NCI-H1930 (cell line): ENCODE measurements at places on chromosomes 12 and 14.

DNA sequence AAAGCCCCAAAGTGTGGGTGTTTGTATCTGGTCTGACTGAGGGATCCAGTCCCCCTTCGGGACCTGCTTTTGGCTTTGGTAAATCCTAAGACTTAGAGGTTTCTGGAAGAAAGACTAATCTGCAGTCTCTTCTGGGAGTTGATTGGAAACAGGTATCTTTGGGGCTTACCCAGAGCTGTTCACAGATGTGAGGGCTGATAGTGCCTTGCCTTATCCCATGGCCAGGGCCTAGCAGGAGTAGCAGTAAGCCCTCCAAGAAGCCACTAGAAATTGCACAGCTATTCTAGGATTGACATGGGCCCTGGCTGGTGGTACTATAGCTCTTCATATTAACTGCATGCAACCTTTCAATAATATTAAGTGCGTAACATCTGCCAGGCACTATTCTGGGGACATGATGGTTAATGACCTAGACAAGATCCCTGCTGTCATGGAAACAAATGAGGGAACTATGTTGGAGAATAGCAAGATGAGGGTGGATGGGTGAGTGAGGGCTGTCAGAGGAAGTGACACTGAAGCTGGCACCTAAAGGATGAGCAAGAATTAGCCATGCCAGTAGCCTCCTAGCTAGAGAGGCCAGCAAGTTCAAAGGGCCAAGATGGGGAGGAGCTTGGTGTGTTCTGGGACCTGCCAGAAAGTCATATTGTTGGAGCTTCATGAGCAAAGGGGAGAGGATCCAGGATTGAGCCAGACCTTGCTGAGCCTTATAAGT lies 71.7 kb downstream of the CRADD start:
- DNase-seq, result no peak

DNA sequence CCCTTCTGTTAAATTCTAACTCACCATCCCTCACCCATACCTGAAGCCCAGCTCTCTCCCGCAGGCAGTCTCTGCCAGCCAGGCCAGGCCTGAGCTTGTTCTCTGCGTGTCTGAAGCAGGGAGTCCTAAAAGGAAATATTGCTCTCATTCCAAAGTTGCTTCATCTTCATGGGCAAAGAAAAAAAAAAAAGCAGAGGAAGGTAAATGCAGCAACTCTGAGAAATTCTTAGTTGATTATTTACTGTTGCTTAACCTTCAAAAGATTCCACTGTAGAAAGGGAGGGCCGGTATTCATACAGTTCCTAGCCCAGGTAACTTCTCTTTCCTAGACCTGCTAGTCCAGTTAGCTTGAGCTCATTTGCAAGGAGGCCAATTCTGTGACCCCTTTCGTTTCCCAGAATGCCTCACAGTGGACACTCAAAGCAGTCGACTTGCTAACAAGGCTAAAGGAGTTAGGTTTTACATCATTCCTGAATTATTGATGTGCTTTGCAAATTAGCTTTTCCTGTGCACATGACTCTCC lies 193.5 kb upstream of the EEA1 start:
- DNase-seq, result no peak

DNA sequence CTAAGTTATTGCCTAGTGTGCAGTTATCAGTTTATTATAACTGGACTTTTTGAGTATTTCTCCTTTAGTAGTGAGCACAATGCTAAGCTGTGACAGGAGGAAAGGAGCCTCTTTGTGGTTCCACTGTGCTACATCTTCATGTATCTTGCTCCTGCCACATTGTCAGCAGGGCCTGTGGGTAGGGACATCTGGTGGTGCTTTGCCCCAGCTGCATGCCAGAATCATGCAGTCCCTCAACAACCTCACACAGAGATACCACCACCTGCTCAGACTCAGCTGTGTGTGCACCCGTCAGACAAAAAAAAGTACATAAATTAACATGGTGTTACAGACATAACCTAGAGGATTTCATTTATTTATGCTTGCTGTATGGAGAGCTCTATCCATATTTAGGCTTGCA lies 51.1 kb downstream of the MIS18BP1 start:
- no peak for DNase-seq

- DNase-seq, result no peak
These were observed 32.3 kb downstream of the FRS2 start for GRCh38 chr12:69502345-69503081.

GRCh38 chr14:75562089-75562488 lies 16.3 kb upstream of the FLVCR2 start:
- DNase-seq, result no peak
